ENCODE measurements at places on chromosomes 6 and 20. TPM values are rescaled to one million over a fixed set of nuclear protein-coding genes. Genes with fewer than 3 reads are reported as not detected.

The PNLDC1 gene
- 0.06 TPM for total RNA-seq

The TOMM6 gene
- 182 TPM for total RNA-seq

DNA sequence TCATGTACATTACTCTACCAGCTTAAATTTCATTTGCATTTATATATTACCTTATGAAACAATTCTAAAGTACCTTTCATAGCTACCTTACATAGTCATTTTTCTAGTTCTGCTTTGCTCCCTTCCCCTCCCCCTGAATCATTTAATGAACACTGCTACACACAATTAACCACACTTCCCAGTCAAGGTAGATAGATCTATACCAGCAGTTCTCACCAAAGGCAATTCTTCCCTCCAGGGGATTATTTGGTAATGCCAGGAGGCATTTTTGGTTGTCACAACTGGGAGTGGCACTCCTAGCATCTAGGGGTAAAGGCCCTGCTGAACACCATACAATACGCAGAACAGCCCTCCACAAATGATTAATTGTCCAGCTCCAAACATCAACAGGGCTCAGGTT lies 143.9 kb upstream of the SHLD1 start:
- H3K36me3 ChIP-seq: no peaks in the 10 kb centered on the region
- no peaks in the 10 kb centered on the region for H3K27me3 ChIP-seq
- no peak overlapping the region for H3K4me3 ChIP-seq
- no peak overlapping the region for H3K27ac ChIP-seq

DNA sequence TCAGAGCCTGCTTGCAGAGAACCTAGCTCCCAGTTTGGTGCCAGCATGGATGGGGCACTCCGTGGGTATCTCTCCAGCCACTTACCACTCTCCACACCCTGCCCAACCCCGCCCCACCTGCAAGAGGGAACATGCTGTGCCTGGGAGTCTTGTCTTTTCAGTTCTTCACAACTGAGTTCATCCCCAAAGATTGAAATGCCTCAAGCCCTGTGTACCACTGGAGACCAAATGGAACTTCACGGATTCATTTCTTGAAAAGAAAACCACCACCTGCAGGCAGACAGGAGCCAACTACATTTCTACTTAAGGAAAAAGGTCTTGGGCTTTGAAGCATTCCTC lies 50.1 kb downstream of the TRERF1 start:
- H3K27ac ChIP-seq: no peak overlapping the region
- H3K27me3 ChIP-seq: no peaks in the 10 kb centered on the region
- DNase-seq: no peak

DNA sequence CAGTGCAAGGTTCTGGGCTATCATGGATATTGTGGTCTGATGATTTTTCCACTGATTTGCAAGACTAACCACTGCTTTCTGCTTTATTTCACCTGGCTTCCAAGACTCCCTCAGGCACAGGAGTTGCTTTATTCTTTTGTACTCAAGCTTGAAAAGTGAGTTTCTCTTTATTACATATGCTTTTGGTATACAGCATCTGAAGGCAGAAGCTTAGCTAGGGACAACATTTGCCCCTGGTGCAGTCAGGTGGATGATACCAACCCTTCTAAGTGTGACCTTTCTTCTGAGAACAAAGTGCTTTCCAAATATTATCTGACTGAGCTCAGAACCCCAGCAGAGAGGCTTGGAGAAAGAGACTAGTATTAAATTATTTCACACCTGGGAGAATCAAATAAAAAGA lies 94.0 kb upstream of the PHACTR1 start:
- no peaks in the 10 kb centered on the region for H3K36me3 ChIP-seq
- H3K27ac ChIP-seq: no peak overlapping the region
- no peaks in the 10 kb centered on the region for H3K4me1 ChIP-seq
- H3K4me3 ChIP-seq: no peak overlapping the region
- DNase-seq: no peak
- H3K27me3 ChIP-seq: no peaks in the 10 kb centered on the region

The CLVS2 gene
- 1.8 TPM for total RNA-seq

The HLA-DOA gene
- total RNA-seq: 38.0 TPM

GRCh38 chr20:20211274-20211987 lies 156.5 kb upstream of the INSM1 start:
- H3K36me3 ChIP-seq: no peaks in the 10 kb centered on the region
- H3K27ac ChIP-seq: no peak overlapping the region
- DNase-seq: no peak
- peaks cover 53% of the 10 kb centered on the region for H3K4me1 ChIP-seq
- no peaks in the 10 kb centered on the region for H3K27me3 ChIP-seq
- no peak overlapping the region for H3K4me3 ChIP-seq

The MYMX gene
- total RNA-seq: 0.54 TPM

DNA sequence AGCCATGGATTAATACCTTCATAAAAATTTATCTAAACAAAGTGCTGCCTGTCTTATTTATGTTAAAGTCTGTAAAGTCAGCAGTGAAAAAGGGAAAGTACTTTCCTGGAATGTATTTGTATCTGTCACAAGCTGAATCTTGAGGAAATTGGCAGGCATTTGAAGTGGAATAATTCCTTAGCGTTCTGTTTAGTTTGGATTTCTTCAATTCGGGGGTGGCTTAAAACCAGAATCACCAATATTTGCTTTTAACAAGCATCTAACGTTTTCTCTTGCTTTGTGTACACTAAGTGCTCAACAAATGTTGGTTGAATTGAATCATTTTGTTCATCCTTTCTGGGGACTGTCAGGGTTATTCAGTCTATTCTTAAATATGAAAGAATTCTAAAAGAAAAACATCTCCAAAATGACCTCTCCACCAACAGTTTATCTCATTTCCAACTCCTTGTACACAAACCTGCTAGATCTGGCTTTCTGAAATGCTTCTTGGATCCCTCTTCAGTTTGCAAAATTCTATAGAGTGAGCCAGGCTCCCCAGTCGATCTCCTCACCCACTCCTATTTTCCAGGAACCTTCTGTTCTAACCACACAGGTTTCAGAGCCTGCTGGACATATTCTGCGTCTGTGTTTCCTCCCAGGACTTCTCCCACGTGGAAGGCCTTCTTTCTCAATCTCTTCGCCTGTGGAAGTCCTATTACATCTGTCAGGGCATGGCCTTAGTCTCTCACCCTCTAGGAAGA lies 2.0 kb upstream of the NPEPL1 start:
- no peaks in the 10 kb centered on the region for H3K36me3 ChIP-seq
- H3K4me3 ChIP-seq: no peak overlapping the region

GRCh38 chr20:44666066-44666465 lies 14.6 kb upstream of the ADA start:
- H3K27ac ChIP-seq: no peak overlapping the region
- no peak for DNase-seq
- H3K27me3 ChIP-seq: no peaks in the 10 kb centered on the region

- no peaks in the 10 kb centered on the region for H3K36me3 ChIP-seq
- no peak overlapping the region for H3K4me3 ChIP-seq
- no peak overlapping the region for H3K27ac ChIP-seq
Observed at GRCh38 chr20:34604980-34605788, 46.7 kb downstream of the MAP1LC3A start.

The CFB gene
- not detected for total RNA-seq

GRCh38 chr6:32684246-32684645 lies 17.8 kb upstream of the HLA-DQB1 start:
- H3K27me3 ChIP-seq: no peaks in the 10 kb centered on the region
- H3K36me3 ChIP-seq: no peaks in the 10 kb centered on the region
